CD4-positive, alpha-beta T cell treated with Interleukin-10 for 1 hour (primary cell): ENCODE measurements at places on chromosomes 11 and 22.

GRCh38 chr11:121570453-121570852 is 117.7 kb upstream of the SORL1-AS1 start:
- DNase-seq: no peak

GRCh38 chr22:32612834-32613233 is 138.2 kb downstream of the FBXO7 start:
- no peak for DNase-seq

- no peak for DNase-seq
Observed at GRCh38 chr22:48554893-48555572, 1272.6 kb downstream of the BRD1 start.

DNA sequence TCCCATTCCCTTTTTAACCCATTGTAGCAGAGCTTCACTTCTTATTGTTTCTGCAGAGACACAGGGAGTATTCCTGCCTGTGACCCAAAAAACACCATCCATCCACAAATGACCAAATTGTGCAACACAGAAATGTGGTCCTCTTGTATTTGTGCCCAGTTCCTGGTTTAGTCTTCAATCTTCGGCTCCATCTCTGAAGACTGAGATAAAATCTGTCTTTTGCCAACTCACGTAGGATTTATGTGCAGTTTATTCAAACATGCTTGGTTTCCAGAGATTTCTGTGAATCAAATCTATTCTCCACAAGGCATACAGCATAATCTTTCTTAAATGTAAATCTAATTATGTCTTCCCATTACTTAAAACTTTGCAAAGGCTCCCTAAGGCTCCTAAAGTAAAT is 307.0 kb downstream of the AASDHPPT start:
- DNase-seq: no peak

GRCh38 chr22:19988965-19989724 is 27.5 kb downstream of the ARVCF start:
- no peak for DNase-seq

GRCh38 chr22:27388090-27388600 is 413.4 kb downstream of the MN1 start:
- no peak for DNase-seq

DNA sequence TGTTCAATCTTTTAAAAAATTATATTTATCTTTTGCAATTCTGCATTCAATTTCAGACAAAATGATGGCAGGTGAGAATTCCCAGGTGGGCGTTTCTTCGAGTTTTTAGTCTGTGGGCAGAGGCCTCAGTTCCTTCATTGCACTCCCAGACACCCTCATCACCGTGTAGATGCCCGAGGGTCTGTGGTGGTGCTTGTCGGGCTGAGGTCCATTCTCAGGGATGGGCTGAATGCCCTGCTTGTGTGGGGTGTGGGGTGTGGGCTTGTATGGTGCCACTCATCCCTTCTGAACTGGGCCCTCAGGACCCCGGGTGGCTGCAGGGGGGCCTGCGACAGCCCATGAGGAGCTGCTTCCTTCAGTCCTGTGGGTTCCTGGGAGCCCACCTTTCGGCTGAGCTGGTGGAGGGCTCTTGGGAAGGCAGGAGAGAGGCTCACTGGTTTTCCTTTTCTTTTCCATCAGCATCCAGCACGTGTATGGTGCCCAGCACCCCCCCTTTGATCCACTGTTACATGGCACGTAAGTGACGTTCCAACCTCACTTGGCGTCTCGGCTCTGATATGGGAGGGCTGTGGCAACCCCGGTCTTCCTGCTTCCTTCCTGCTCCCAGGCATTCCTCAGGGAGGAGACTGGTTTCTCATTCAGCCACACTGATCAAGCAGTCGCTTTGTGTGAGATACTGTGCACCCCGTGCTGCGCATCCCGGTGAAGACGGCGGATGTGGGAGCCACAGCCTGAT is 29.8 kb downstream of the TBC1D22A start:
- DNase-seq: no peak

- peak; percentile 72 for DNase-seq
Observed at GRCh38 chr22:39545386-39546365, 13.1 kb upstream of the RPS19BP1 start.

- DNase-seq: no peak
Observed at GRCh38 chr11:64021757-64022093, 14.0 kb upstream of the FLRT1 start.

DNA sequence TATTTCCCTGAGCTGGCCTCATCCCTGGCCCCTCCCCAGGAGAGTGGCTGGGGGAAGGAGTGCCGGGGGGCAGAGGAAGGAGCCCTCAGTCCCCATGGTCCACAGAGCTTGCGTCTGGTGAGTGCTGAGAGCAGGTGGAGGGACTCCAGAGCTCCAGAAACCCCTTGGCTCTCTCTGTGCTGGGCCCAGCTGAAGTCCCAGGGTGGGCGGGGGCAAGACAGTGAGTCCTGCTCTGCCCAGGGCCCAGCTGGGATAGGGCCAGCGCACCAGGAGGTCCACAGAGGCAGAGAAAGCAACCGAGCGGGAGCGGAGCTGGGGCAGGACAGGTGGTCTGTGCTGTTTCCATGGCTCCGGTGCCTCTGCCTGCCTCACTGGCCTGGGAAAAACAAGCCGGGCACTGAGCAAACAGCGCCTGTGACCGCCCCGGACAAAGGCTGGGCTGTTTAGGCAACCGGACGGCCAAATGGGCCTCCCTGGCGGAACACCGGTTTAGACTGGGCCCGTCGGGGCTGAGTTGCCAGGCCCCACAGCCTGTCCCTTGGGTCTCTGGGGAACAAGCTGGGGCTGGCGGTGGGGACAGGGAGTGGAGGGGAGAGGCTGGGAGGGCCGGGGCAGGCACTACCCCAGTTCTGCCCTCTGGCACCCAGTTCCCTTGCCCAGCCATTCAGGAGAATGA is 34.1 kb upstream of the WNT7B start:
- DNase-seq: no peak

DNA sequence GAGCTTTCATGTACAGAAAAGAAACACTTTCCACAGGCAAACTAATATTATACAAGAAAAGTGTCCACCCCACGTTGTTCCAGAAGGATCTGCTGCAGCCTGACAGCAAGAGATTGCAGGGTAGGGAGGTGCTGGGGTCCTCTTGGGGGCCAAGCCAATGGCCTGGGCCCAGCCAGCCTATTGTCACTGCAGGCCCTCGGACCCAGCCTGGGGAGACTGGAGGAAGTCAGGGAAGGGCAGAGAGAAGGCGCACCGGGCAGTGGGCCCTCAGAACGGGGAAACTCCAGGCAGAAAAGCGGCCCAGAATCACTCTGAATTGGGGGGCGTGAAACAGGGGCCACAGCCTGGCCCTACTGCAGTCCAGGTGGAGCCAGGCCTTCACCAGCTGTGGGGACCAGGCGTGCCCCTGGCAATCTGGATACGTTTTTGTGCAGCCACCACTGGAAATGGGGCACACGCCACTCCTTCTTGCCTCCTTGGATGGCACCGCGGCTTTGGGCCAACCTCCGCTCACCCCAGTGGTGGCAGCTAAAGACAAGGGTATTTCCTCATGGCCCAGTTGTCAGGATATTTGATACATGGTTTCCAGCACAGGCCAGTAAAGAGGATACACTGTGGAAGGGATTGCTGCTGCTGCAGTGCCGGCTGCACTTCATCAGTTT is 3.9 kb upstream of the NAP1L4 start:
- no peak for DNase-seq

DNA sequence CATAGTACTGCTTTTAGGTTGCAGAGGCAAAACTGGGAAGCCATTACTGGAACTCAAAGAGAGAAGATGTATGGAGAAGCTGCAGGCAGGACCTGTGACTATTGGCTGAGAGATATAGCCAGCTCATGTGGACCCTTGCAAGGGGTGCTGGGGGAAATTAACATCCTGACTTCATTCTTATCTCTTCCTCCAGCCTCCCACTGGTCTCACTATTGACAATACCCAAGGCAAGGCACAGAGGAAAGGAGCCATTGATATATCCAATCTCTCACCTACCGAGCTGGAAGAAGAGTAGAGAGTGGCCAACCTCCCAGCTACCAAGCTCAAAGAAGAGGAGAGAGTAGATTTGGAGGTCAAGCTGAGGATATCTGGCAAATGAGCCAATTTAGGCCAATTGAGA is 36.8 kb upstream of the ZBED5 start:
- no peak for DNase-seq

DNA sequence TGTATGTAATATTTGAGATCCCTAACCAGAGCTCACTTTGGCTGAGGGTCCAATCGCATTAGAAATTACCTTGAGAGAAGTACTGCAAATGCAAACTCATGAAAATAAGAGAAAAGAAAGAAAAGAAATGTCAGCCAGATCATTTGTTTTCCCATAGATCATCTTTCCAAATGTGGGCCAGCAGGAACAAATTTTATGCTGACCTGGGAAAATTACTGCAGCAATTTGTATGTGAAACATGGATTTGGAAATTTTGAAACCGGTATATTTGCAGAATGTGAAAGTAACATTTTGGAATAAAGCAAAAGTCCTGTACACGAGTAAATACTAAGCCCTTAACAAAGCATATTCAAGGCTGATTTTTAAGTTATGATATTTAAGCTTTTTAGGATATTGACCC is 1058.9 kb upstream of the CCDC90B start:
- no peak for DNase-seq

DNA sequence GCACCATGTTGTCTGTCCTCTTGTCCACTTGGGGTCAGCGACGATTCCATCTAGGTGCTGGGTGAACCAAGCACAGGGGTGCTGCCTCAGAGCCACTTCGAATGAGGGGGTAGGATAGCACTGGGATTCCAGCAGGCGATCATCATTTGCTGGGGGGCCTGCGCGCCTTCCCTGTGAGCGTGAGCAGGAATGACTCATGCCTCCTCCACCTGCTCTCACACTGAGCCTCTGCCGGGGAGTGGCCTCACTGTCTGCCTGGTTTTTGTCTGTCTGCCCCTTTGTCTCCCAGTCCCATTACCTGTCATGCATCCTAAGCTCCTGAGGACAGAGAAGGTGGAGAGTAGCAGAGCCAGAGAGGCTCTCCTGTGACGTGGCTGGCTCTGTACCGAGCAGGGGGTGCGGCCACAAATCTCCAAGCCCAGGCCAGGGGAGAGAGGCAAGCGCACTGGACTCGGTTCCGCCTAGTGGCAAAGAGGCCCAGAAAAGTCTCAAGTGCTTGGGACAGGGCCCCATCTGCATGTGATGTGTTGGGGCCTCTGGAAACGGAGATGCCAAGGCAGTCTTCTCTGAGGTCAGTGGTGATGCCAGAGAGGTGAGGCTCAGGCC is 30.8 kb downstream of the RSPH14 start:
- DNase-seq: no peak

DNA sequence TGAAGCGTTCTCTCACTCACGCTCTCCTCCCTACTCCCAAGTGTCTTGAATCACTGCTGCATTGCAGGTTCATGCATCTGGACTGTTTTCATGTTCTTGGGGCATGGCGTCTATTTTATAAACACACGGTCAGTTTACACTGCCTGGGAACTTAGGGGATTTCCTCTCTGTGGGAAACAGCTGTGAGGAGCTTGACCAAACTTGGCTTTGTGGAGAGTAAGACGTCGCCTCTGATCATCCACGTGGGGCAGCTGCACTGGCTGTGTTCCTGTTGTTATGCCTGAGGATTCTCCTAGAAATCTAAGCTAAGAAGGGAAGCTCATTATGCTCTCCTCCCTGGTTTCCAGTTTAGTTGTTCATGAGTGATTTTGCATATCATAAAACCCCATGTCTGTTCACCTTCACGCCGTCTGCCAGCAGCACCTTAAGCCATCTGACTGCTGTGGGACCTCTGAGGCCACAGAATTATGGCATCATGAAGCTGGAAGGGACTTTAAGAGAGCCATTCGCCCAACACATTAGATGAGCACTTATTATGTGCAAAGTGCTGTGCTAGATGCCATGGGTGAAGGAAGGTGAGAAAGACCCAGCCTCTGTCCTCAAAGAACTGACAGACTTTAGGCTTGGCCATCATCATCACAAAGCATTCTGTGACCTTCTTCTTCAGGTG is 38.8 kb upstream of the POU2AF1 start:
- peak; percentile 7 for DNase-seq

- DNase-seq: no peak
Observed at GRCh38 chr11:59769111-59769510, 13.9 kb downstream of the STX3 start.

GRCh38 chr11:36703055-36703404 is 105.0 kb upstream of the RAG2 start:
- DNase-seq: no peak

DNA sequence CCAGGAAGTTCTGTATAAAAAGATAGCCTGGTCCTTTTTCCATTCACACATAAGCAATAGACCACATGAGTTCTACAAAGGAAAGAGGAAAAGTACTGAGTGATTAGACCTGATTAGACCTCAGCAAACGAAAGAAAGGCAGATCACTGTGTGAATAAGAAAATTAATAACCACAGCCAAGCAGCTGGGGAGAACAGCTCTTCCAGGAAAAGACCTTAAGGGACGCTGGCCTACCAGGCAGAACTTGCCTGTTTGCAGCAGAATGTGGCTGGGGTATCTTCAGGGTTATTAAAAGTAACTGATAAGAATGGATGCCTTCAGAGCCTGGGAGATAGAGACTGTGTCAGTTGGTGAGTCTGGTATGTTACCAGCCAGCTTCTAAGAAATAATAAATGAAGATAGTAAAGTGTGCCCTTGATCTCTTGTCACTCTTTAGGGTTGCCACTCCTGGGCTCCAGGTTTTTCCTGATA is 172.9 kb downstream of the DBX1 start:
- no peak for DNase-seq

GRCh38 chr11:39145346-39145745 is 2314.1 kb downstream of the LRRC4C start:
- DNase-seq: no peak

GRCh38 chr11:80748207-80748925 is 1307.5 kb upstream of the TENM4 start:
- no peak for DNase-seq

DNA sequence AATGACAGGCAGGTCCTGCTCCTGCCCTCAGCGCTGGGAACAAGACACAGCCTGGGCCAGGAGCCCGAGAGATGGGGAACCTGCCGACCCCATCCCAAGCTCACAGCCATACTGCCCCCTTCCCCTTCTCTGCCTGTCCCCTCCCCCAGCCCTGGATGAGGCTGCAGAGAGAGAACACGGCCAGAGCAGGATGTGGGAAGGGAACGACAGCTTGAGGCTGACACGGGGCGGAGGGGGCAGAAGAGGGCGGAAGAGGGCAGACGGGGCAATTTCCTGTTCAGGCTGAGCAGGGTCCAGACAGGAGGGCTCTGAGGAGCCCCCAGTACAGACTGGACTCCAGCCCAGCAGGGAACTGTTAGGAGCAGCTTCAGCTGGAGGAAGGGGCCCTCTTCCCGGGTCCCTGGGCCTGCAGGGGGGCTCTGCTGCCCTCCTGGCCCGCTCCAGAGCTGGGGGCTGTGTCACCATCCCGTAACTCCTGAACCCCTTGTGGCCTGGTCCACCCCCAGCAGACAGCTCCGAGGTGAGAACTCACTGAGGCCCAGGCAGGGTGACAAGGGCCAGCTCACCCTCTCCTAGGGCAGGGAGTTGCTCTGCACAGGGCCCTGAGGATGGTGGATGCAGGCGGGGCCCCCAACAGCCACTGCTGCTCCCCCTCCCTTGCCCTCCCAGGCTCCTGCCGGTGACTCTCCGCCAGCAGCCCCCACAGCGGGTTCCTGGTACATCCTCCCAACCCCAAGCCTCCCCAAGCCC is 5.7 kb downstream of the CTSD start:
- peak; percentile 54 for DNase-seq
